ENCODE measurements at places on chromosomes 4 and X. TPM values are rescaled to one million over a fixed set of nuclear protein-coding genes. Genes with fewer than 3 reads are reported as not detected.

GRCh38 chr4:172986114-172986513 lies 182.5 kb upstream of the GALNT7 start:
- H3K27me3 ChIP-seq, result no peaks in the 10 kb centered on the region
- H3K4me1 ChIP-seq, result no peaks in the 10 kb centered on the region
- H3K36me3 ChIP-seq, result peaks cover 3% of the 10 kb centered on the region
- no peak for DNase-seq
- no peak overlapping the region for H3K4me3 ChIP-seq

The TXK gene
- total RNA-seq, result 14.2 TPM

The TMEM150C gene
- total RNA-seq, result not detected

- H3K27ac ChIP-seq, result no peak overlapping the region
- DNase-seq, result no peak
- H3K4me3 ChIP-seq, result no peak overlapping the region
- H3K4me1 ChIP-seq, result peaks cover 9% of the 10 kb centered on the region
Measured at GRCh38 chrX:30786374-30786773, 102.7 kb downstream of the TAB3 start.

GRCh38 chrX:119757646-119757978 lies 776 bp upstream of the SOWAHD start:
- no peaks in the 10 kb centered on the region for H3K27me3 ChIP-seq
- peaks cover 44% of the 10 kb centered on the region for H3K4me1 ChIP-seq
- no peak for DNase-seq
- H3K4me3 ChIP-seq, result peak overlapping the region; percentile 65

The PGAM4 gene
- 0.92 TPM for total RNA-seq

The RTL3 gene
- not detected for total RNA-seq

DNA sequence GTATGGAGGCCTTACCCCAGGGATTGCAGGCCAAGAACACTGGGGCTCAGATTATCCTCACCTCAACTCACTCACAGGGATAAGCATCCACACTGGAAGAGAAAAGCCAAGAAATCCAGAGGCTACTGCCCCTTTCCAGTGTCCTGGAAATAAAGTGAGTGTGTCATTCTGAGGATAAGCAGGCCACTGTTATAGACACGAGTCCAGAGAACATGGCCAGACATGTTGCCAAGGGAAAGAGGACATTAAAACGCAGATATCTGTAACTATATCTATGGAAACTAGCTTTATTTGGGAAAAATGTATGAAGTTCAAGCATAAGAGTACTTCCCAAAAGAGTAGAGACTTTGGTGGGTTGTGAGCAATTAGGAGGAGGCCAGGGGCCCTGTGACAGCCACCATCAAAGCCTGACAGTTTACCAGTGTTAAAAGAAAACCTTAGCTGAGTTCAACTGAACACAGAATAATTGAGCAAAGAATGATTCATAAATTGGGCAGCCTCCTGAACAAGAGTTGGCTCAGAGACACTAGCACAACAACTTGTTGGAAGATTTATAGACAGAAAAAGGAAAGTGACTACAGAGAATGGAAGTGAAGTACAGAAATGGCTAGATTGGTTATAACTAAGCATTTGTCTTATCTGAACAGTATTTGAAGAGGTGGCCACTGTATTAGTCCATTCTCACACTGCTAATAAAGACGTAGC lies 1222.2 kb downstream of the STIM2 start:
- H3K27ac ChIP-seq, result no peak overlapping the region
- no peak overlapping the region for H3K4me3 ChIP-seq
- DNase-seq, result no peak
- no peaks in the 10 kb centered on the region for H3K36me3 ChIP-seq

- H3K36me3 ChIP-seq, result peaks cover 3% of the 10 kb centered on the region
- peaks cover 15% of the 10 kb centered on the region for H3K4me1 ChIP-seq
- peak overlapping the region; percentile 91 for H3K4me3 ChIP-seq
- no peaks in the 10 kb centered on the region for H3K27me3 ChIP-seq
Measured at GRCh38 chrX:48802089-48802904, 430 bp downstream of the HDAC6 start.

DNA sequence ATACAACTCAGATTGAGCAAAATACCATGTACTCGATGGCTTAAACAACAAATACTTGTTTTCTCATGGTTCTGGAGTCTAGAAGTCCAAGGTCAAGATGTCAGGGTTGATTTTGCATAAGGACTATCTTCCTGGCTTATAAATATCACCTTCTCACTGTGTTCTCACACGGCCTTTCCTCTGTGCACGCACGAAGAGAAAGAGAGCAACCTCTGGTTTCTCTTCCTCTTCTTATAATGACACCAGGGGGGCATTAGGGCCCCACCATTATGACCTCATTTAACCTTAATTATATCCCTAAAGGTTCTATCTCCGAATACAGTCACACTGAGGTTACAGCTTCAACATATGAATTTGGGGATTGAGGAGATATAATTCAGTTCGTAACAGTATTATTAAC lies 504.0 kb downstream of the MAGEE1 start:
- H3K27ac ChIP-seq, result no peak overlapping the region
- peaks cover 2% of the 10 kb centered on the region for H3K36me3 ChIP-seq
- no peak for DNase-seq
- H3K4me3 ChIP-seq, result no peak overlapping the region

The UBQLN2 gene
- 29.4 TPM for total RNA-seq

The GAGE12E gene
- total RNA-seq, result not detected

The RAB40A gene
- 0.14 TPM for total RNA-seq

The TIGD4 gene
- total RNA-seq, result 0.76 TPM

DNA sequence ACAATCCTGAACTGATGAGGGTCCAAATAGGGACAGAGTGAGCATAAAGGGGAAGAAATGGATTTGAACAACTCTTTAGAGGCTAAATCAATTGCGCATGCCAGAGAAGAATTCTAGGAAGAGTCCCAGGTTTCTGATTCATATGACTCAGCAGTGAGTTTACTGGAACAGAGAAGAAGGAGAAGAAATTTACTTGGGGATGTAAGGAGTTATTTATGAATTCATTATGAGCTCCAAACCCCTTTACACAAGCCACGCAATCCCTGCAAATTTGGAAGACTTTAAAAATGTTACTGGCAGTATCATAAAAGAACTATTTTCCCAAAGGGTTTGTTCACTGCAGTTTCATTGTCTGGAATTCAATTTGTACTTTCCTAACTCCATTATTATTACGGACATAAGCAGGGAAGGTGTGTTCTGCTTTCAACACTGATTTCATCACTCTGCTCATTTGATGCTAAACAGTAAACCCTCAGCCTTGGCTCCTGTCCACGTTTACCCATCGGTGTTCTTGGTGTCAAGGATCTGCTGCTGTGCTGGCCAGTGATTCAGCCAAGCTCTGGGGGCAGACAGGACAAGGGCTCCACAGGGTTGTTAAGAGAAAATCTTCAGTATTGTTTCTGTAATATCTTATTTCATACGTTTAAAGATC lies 273.7 kb downstream of the HNRNPD start:
- no peak for DNase-seq
- H3K27me3 ChIP-seq, result no peaks in the 10 kb centered on the region
- no peak overlapping the region for H3K4me3 ChIP-seq
- no peaks in the 10 kb centered on the region for H3K36me3 ChIP-seq
- no peaks in the 10 kb centered on the region for H3K4me1 ChIP-seq

The NAP1L3 gene
- total RNA-seq, result 3.2 TPM

The GAB3 gene
- total RNA-seq, result 3.4 TPM

- peaks cover 4% of the 10 kb centered on the region for H3K36me3 ChIP-seq
- H3K27me3 ChIP-seq, result no peaks in the 10 kb centered on the region
- no peak for DNase-seq
- H3K27ac ChIP-seq, result no peak overlapping the region
- peaks cover 8% of the 10 kb centered on the region for H3K4me1 ChIP-seq
- no peak overlapping the region for H3K4me3 ChIP-seq
Measured at GRCh38 chrX:150456466-150456865, 93.3 kb downstream of the MAMLD1 start.

- H3K4me3 ChIP-seq, result no peak overlapping the region
- H3K27me3 ChIP-seq, result no peaks in the 10 kb centered on the region
- H3K27ac ChIP-seq, result no peak overlapping the region
- H3K4me1 ChIP-seq, result peaks cover 11% of the 10 kb centered on the region
Measured at GRCh38 chr4:8163026-8163425, 4.4 kb upstream of the ABLIM2 start.

The ASB12 gene
- 0.16 TPM for total RNA-seq

DNA sequence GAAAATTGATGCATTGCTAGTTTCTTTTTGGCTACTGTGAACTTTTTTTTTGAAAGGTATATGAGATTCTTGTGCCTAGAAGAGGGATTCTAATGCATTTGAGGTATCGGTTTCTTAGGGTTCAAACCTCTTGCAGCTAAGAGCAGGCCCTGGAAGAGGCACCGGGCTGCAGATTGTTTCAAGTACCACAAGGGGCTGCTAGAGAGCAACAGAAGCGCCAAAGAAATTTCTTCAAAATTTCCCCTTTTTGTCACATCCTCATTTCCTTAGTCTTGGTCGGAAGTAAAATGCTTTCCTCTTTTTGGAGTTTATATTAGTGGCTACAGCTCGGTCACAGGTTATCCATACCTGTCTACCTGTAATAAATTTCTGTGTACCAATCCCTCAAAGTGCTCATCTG lies 89.8 kb downstream of the PDGFRA start:
- H3K4me3 ChIP-seq, result no peak overlapping the region
- no peak for DNase-seq
- H3K4me1 ChIP-seq, result peaks cover 11% of the 10 kb centered on the region
- no peaks in the 10 kb centered on the region for H3K36me3 ChIP-seq

GRCh38 chr4:87077914-87078585 lies 142.4 kb downstream of the KLHL8 start:
- H3K27me3 ChIP-seq, result no peaks in the 10 kb centered on the region
- peaks cover 30% of the 10 kb centered on the region for H3K4me1 ChIP-seq
- no peak overlapping the region for H3K27ac ChIP-seq
- DNase-seq, result no peak
- peaks cover 2% of the 10 kb centered on the region for H3K36me3 ChIP-seq
- no peak overlapping the region for H3K4me3 ChIP-seq

GRCh38 chrX:112849016-112849415 lies 8.4 kb upstream of the AMOT start:
- no peaks in the 10 kb centered on the region for H3K27me3 ChIP-seq
- no peak overlapping the region for H3K27ac ChIP-seq
- no peak overlapping the region for H3K4me3 ChIP-seq
- no peaks in the 10 kb centered on the region for H3K36me3 ChIP-seq

- H3K27ac ChIP-seq, result no peak overlapping the region
- no peak overlapping the region for H3K4me3 ChIP-seq
- H3K36me3 ChIP-seq, result peaks cover 10% of the 10 kb centered on the region
- H3K27me3 ChIP-seq, result no peaks in the 10 kb centered on the region
- H3K4me1 ChIP-seq, result peaks cover 9% of the 10 kb centered on the region
Measured at GRCh38 chrX:110248578-110248977, 69.3 kb downstream of the AMMECR1 start.

DNA sequence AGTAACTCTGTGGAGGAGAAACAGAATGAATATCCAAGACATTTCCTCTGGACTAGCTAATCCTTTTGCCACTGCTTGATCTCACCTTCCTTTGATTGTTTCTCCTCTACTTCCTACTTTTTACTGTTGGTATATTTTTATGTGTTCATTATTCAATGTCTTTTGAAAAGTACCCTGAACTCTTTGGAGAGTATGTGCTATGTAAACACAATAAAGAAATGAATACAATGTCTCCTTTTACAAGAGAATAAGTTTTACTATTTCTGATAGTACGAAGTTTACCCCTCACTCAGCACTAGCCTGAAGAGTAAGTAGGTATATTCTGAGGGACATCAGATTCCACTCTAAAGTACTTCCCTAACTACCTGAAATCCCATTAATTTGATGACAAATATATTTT lies 19.9 kb downstream of the CLDN2 start:
- H3K4me3 ChIP-seq, result no peak overlapping the region
- no peak overlapping the region for H3K27ac ChIP-seq
- DNase-seq, result no peak
- no peaks in the 10 kb centered on the region for H3K27me3 ChIP-seq
- H3K4me1 ChIP-seq, result no peaks in the 10 kb centered on the region

The FGG gene
- not detected for total RNA-seq

DNA sequence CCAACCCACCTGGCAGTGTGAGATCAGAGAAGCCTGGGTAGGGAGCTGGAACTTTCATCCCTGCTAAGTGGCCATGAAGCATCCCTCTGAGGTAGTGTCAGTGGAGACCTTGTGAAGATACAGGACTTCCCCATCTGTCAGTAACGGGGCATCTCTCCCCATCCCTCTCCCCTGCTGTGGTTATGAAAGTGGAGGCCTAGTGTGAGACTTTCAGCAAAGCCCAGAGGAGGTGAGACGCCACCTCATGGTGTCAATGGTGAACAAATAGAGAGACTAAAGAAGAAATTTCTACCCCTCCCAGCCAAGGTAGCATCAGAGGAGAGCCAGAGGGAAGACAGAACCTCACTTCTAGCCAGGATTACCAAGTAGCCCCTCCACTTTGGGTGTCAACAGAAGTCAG lies 150.2 kb downstream of the VEGFC start:
- H3K27ac ChIP-seq, result no peak overlapping the region
- DNase-seq, result no peak
- H3K36me3 ChIP-seq, result no peaks in the 10 kb centered on the region
- no peaks in the 10 kb centered on the region for H3K27me3 ChIP-seq

- H3K4me3 ChIP-seq, result no peak overlapping the region
- peaks cover 18% of the 10 kb centered on the region for H3K4me1 ChIP-seq
- peaks cover 5% of the 10 kb centered on the region for H3K36me3 ChIP-seq
- H3K27me3 ChIP-seq, result no peaks in the 10 kb centered on the region
Measured at GRCh38 chrX:154439841-154440240, 2.9 kb downstream of the GDI1 start.

DNA sequence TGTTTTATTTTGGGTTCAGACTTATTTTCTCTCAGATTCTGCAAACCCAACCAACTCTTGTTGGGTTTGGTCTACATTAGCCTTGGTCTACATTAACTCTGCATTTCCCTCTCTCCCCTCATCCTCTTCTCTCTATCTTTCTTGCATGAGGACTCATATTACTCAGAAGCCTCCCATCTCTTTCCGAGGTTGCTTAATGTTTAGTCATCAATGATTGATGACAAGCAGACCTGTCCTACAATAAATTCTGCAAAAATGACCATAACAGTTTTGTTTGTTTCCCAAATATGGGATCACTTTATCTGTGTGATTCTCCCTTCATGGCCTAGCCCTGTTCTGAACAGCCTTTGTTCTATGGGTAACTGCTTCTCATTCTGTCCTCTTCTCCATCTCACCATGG lies 75.2 kb downstream of the GABRB1 start:
- no peak for DNase-seq
- peaks cover 4% of the 10 kb centered on the region for H3K27me3 ChIP-seq
- no peak overlapping the region for H3K4me3 ChIP-seq
- H3K4me1 ChIP-seq, result no peaks in the 10 kb centered on the region
- H3K36me3 ChIP-seq, result no peaks in the 10 kb centered on the region

DNA sequence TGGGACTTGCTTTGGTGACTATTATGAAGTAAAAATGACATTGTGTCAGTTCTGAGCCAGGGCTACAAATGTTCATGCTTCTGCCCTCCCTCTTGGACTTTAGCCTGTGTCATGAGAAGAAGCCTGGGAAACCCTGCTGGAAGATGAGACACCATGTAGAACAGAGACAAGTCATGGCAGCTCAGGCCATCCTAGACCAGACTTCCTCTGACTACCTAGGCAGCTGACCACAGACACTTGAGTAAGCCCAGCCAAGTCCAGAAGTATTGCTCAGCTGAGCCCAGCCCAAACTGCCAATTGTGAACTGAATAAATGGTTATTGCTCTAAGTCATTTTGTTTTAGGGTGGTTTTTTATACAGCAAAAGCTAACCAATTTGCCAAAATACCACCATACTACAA lies 467.6 kb upstream of the CNKSR2 start:
- DNase-seq, result no peak
- peaks cover 1% of the 10 kb centered on the region for H3K36me3 ChIP-seq
- H3K4me1 ChIP-seq, result no peaks in the 10 kb centered on the region
- peaks cover 8% of the 10 kb centered on the region for H3K27me3 ChIP-seq
- no peak overlapping the region for H3K27ac ChIP-seq

- H3K36me3 ChIP-seq, result no peaks in the 10 kb centered on the region
- H3K4me3 ChIP-seq, result no peak overlapping the region
- DNase-seq, result no peak
- peaks cover 5% of the 10 kb centered on the region for H3K27me3 ChIP-seq
Measured at GRCh38 chr4:140296335-140297220, 76.9 kb upstream of the SCOC start.
